CD4-positive, alpha-beta T cell treated with Interleukin-4 for 1 hour (primary cell): ENCODE measurements at places on chromosomes 3 and 15.

GRCh38 chr15:62498712-62499111 is 333.6 kb upstream of the C2CD4B start:
- DNase-seq = no peak

DNA sequence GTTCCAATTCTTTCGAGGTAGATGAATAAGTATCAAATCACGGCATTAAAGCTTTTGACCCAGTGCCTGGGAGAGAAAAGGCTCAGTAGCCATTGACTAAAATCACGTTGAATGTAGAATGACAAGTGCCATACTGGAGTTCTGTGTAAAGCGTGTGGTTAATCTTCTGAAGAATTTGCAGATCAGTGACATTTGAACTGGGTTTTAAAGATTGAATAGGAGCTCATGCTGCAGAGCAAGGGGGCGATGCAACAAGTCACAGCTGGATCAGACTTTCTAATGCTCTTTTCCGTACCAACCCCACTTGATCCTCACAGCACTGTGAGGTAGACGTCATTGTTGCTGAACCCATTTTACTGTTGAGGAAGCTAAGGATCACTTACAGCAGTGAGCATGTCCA is 49.5 kb upstream of the TPM1 start:
- no peak for DNase-seq

DNA sequence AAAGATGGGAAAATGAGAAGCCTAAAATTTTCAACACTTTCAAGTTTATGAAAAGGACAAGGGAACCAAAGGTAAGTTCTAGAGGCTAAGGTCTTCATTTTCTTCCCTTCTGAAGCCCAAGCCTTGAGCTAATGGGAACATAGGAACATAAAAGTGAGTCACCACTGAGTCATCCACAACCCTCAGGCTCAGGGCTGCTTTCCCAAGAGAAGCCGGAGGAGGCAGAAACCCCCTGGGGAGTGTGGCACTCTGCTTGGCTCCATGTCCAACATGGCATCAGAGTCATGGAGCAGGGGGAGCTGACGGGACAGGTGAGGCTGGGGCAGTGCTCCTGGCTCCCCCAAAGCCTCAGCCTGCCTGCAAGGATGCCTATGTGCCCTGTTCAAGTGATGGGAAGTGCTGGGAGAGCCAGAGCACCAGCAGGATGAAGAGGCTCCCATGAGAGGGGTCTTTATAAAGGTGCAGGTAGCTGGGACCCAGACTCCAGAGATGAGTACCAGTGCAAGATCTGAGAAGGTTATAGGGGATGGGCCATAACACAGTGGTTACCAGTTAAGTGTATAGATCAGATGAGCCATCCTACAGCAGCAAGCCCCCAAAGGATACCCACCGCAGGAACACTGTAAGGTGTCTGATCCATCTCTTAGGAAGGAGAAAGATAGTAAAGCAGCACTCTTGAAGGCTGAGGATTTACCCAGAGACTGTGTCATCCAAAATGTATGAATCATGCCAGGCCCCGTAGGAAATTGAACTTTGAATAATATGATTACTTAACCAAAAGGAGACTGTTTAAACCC is 31.8 kb upstream of the RYR3 start:
- DNase-seq = no peak

- DNase-seq = no peak
Observed at GRCh38 chr15:55527150-55527549, 19.1 kb upstream of the DNAAF4 start.
